NCI-H226 (cell line): ENCODE measurements at places on chromosomes 11 and 22.
A peak's percentile ranks its signal among the peaks of the same experiment; 100 is the strongest.

DNA sequence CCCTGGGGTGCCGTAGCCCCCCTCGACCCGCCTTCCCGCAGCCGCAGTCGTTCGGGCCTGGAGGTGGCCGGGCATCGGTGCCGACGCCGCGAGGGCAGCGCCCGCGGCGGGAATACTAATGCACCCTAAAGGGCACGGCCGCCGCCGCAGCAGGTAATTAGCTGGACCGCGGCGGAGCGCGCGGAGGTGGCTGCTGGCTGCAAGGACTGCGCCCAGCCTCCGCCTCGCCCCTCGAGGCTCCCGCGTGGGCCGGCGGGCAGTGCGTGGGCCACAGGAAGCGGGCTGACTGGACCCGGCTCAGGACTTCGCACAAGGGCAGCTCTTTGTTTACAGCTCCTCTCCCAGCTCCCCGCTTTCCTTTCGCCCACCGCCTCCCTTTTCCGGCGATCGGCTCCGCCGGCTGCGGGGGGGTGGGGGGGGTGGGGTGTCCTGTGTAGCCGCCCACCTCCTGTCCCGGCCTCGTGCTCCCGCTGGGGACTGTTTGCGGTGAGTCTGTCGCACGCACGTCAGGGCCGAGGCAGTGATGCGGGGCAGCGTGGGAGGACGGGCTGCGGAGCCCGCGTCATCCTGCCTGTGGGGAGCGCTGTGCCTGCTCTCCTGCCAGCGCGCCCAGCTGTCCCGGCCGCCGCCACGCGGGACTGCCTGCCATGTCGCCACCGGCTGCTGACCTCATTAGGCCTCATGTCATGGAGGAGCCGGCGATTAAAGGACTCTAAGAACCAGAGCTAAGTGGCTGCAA lies 53.2 kb downstream of the GRIK4 start:
- DNase-seq: no peak

DNA sequence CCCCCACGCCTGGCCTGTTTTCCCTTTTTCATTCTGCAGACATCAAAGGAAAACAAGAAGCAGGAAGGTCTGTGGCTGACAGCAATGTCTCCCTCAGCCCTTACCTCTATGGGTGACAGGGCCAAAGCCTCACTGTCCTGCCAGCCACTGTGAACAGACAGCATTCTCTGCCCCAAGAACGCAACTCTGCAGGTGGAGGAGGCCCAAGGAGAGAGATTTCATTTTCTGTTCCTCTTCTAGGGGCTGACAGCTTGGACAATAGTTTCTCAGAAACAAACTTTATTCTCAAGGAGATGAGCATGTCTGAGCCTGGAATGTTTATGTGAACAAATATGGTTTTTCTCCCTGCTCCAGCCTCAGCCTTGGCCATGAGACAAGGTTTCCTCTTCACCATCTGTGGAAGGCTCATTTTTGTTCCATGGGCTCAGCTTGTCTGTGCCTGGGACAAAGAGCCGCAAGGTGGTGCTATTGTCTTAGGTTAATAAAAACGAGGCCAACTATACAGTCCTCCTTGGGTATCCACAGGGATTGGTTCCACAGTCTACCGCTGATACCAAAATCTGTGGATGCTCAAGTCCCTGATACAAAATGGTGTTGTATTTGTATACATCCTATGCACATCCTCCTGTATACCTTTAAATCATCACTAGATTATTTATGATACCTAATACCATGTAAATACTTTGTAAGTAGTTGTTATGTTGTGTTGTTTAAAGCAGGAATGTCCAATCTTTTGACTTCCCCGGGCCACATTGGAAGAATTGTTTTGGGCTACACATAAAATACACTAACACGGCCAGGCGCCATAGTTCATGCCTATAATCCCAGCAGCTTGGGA lies 5.8 kb downstream of the PIWIL3 start:
- peak; percentile 12 for DNase-seq

DNA sequence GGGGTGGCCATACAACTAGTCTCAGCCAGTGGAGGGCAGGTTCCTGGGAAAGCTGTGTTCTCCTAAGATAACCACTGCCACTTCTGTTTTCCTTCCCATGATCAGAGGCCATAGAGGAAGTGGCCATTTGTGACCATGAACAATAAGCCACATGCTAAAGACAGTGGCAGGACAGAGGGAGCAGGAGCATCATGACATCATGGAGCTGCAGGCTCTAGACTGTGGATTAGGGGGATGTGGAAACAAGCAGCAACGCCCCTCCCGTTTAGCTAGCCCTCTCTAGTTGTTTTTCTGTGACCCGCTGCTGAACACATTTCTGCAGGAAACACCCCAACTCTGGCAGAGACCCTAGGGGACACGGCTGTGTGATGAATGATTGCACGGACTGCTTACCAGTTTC lies 195.0 kb upstream of the NECTIN1 start:
- DNase-seq: no peak

- no peak for DNase-seq
These were observed 109.3 kb upstream of the SYT13 start for GRCh38 chr11:45395421-45395820.

- no peak for DNase-seq
These were observed 13.5 kb upstream of the TTLL8 start for GRCh38 chr22:50071432-50072166.

DNA sequence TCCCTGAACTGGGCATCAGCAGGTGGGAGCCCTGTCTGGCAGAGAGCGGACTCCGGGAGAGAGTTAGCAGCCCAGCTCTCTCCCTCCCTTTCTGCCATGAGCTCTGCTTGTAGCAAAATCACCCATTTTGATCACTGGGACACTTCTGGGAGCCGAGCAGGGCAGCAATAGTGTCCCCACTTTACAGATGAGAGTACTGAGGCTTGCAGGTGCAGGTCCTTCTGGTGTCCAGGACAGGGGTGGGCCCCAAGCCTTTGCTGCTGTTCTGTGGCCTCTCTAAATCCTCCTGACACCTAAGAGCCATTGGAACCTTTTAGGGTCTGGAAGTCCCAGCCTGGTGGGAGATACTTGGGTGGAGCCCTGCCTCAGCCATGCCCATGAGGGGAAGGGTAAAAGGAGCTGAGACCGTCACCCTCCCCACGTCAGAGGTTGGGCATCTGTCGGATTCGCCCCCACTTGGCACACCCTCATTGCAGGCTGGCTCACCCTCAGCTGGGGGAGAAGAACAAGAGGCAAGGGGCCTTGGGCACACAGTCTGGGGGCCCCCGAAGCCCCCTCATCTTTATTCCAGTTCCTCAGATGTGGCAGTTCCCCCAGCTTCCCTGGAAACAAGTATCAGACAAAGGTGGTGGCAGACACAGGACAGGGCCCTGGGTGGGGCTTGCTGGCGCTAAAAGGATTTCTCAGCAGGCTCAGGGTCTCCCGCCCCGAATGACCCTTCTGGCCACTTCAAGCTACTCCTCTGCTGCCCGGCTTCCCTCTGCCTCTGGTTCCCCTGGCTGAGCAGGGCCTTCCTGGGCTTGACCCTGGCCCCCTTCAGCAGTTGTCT lies 4.5 kb downstream of the RIN1 start:
- DNase-seq: no peak

- no peak for DNase-seq
These were observed 1.1 kb downstream of the PRRG4 start for GRCh38 chr11:32830796-32831195.

DNA sequence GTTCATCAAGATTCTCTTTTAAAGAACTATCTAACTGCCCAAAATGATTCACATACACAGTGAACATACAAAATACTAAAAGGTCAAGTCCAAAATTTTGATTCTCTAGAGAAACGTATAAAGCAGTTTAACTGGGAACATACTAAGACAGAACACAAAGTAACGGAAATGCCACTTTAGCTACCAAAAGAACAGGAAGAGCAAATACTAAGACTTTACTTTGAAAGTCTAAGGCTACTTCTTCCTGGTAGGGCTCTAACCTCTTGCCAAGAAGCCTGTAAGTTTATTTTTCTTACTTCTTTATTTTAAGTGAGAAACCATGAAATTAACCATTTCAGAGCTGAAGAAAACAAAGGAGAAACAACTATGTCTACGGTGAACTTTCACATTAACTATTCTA lies 6.2 kb downstream of the PICALM start:
- no peak for DNase-seq

DNA sequence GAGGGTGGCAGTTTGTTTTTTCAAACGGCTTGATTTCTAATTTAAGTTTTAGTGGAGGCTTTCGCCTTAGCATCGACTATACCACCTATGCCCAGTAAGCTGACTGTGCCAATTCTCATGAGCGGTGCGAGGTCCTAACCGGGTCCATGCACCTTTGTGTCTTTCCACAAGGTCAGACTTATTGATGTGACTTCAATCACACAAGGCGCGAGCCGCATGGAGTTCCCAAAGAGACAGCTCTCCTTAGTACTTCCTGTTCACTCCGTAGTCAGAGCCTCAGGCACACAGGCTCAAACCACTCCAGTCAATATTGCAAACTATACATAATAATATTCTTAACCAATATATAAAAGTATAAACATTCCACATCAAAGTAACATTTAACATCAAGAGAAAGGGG lies 18.2 kb downstream of the ST14 start:
- DNase-seq: no peak

- DNase-seq: no peak
These were observed 42.7 kb downstream of the CELF1 start for GRCh38 chr11:47510209-47510608.

DNA sequence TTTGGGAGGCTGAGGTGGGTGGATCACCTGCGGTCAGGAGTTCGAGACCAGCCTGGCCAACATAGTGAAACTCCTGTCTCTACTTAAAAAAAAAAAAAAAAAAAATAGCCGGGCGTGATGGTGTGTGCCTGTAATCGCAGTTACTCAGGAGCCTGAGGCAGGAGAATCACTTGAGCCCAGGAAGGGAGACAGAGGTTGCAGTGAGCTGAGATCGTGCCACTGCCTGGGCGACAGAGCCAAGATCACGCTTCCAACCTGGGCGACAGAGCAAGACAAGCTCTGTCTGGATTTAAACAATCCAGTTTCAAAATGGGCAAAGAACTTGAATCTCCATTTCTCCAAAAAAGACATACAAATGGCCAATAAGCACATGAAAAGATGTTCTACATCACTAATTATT lies 12.5 kb downstream of the LMO2 start:
- DNase-seq: no peak

- no peak for DNase-seq
These were observed 729.4 kb downstream of the METTL15 start for GRCh38 chr11:28837599-28837998.

DNA sequence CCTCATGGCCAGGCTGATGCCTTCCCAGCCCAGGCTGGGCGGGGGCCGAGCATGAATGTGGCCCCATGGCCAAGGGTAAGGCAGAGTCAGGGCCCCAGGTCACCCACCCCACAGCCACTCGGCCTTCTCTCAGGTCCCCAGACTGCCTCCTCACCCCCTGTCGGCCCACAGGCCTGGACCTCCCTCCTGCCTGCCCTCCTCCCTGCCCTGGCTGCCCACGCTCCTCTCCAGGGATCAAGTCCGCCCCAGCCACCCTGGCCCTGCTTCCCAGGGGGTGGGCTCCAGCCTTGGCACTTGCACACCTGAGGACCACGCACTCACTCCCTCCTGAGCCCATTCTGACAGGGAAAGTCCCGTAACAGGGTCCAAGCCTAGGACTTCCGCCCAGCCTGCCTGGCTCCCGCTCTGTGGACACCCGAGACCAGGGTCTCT lies 37.8 kb upstream of the TH start:
- DNase-seq: no peak

DNA sequence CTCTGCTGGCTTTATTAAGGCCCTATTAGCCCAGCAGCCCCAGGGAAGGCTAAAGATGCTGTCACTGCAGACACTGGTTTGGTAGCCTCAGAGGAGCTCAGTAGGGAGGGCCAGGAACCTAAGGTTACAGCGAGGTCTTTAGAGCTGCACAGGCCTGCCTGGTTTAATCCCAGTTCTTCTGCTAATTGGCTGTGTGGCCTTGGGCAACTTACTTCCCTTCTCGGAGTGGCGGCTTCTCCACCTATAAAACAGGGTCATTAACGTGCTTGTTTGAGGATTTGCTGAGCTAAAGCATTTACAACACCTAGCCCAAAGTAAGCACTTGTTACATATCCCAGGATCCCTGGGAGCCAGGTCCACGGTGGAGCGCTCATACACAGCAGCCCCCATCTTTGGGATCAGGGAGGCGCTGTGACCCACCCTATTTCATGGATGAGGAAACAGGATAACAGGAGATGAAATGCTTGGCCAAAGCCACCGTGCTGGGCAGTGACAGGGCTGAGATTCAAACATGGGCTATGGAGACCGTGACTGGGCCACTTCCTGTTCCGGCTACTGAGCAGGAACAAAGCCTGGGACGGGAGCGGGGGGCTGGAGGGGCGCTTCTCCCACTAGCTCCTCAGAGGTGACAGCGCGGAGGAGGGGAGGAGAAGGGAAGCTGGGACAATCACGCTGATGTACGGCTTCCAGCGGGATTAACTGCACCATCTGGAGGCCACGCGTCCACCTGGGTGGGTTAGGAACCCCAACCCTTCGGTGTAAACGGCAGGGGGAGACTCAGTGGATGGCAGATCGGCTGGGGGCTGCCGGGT lies 61.5 kb downstream of the IGLL1 start:
- DNase-seq: no peak

DNA sequence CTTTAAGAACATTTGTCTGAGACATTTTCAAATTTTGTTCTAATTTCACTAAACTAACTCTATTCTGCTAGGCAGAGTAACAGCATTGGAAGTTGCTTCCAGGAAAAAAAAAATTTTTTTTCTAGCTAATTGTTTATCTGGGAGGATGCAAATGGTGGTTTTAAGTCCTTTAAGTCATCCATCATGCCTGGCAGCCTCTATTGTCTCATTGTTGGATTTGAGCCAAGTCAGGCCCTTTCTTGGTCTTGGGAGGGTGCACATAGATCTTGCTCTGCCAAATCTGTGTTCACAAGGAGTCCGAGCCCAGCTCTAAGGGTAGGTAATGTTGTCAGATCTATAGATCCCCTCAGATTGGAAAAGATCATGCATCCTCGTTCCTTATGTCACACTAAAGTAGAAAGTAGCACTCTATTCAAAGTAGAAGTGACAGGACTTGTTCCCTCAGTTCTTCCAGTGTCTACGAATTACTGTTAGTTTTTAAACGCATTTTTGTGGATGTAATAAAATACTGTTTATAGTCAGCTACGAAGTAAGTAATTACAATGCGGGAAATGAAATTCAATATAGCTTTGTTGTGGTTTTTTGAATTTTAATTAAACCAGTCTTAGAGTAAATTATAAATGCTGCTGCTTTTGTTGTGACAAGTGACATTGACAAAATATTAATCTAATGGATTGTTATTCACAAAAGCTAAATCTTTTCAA lies 166.0 kb upstream of the RASSF10 start:
- peak; percentile 77 for DNase-seq

DNA sequence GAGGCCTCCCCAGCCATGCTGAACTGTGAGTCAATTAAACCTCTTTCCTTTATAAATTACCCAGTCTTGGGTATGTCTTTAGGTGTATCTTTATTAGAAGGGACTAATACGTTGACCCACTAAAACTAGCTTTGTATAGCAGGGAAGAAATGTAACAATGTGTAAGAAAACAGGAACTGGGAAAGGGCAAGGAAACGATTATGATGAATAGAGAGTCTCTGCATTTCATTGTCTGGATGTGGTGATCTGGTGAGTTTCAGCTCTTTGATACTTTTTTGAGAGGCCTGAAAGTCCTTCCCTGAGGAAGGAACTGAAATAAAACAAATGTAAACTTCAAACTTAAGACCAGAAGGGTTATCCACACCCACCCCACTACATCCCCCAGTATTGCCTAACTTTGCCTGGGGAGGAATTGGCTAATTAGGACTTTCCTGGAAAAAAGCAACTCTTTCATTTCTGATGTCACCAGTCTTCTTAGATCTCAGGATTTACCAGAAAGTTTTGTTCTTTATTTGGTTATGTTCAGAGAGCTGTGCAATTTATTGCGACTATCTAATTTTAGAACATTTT lies 119.0 kb downstream of the LDLRAD3 start:
- no peak for DNase-seq

GRCh38 chr11:76978818-76979217 lies 55.4 kb upstream of the B3GNT6 start:
- no peak for DNase-seq
